Testis (tissue), 5 donors: ENCODE measurements at places on chromosomes 7 and 10. TPM values are rescaled to one million over a fixed set of nuclear protein-coding genes. Genes with fewer than 3 reads are reported as not detected.

DNA sequence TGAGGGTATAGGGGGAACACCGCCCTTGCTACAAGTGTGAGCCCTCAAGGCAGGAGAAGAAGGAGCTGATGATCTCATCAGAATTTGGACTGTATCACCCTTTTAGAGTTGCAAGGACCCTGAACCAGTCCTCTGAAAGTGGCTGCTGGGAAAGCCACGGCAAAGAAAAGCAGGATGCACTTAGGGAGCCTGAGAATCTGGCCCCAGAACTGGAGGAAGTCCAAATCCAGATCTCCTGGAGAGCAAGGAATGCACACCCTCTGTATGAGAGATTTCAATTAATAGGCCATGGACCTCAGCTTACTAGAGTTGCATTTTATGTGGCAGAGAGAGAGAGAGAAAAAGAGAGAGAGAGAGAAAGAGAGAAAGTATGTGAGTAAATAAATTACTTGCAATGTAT is 662.9 kb downstream of the CCSER2 start:
- no peak overlapping the region for H3K27ac ChIP-seq
- H3K36me3 ChIP-seq: no peaks in the 10 kb centered on the region
- no peak for DNase-seq
- peaks cover 11% of the 10 kb centered on the region for H3K4me1 ChIP-seq

GRCh38 chr7:137546009-137546408 is 202.5 kb upstream of the PTN start:
- H3K4me3 ChIP-seq: no peak overlapping the region
- no peak for DNase-seq
- no peaks in the 10 kb centered on the region for H3K4me1 ChIP-seq
- H3K27me3 ChIP-seq: no peaks in the 10 kb centered on the region
- H3K27ac ChIP-seq: no peak overlapping the region

Gene ITIH5
- 28.0 TPM for total RNA-seq

Gene CALML5
- total RNA-seq: not detected
